ENCODE measurements at places on chromosomes 5 and 9.
A peak's percentile ranks its signal among the peaks of the same experiment; 100 is the strongest.

DNA sequence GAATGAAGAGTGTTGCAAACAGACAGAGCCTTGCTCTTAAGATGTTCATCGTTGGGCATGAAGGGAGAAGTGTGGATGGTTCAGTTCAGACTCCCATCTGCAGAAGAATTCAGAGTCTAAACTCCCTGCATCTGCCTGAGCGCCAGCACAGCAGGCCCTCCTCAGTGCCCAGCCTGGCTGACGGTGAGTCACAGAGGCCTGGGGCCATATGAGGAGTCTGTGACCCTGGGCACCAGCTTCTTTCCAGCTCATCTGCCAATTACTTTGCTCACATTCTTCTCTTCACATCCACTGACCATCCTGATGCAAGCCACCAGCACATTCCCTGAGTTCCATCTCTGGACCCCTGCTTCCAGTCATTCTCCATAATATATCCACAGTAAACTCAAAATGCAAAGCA, 401.1 kb upstream of the TRPC7 start:
- DNase-seq: no peak

DNA sequence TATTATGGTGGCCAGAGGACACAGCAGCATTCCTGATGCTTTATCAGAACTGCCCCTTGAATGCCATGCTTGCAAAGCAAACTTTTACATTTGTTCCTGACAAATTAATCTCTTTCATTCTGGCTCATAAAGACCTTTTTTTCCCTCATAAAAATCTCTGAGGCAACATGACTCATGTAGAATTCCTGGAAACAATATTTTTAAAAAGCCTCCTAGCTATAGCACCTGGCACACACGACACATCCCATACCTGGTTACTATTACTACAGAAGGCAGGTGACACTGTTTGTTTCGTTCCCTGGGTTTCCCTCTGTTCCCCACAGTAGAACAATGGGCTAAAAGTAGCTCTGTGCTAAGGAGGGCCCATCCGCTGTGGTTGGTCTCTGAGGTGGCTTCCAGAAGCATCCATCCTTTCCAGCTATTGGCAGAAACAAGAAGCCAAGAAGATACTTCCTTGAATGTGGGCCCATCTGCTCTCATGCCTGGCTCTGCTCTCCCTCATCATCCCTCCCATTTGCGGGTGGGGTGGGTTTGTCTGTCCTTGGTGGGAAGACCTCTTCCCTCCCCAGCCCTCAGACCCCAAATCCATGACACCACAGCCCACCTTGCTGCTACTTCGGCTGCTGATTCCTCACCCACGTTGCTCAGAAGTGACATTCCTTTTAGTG, 59.1 kb downstream of the GALNT12 start:
- no peak for DNase-seq

- no peak for DNase-seq
Observed at GRCh38 chr5:1709171-1709803, 90.3 kb downstream of the MRPL36 start.

DNA sequence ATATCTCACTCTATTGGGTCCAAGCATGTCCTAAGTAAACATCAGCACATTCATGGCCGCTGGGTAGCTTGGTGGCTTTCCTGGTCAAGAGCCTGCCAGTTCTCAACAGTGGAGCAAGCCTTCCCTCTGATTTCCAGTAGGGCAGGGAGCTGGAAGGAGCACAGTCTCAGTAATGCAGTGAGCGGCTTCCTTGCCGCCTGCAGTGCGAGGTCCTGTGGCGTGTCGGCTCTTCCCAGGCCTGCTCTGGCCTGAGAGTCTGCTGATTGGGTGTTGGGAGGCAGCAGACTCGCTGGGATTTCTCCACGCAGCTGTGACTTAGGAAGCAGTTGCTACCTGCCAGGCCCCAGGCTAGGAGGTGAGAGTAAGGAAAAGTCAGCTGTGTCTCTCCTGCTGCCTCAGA, 51.3 kb downstream of the SPTAN1 start:
- DNase-seq: no peak

DNA sequence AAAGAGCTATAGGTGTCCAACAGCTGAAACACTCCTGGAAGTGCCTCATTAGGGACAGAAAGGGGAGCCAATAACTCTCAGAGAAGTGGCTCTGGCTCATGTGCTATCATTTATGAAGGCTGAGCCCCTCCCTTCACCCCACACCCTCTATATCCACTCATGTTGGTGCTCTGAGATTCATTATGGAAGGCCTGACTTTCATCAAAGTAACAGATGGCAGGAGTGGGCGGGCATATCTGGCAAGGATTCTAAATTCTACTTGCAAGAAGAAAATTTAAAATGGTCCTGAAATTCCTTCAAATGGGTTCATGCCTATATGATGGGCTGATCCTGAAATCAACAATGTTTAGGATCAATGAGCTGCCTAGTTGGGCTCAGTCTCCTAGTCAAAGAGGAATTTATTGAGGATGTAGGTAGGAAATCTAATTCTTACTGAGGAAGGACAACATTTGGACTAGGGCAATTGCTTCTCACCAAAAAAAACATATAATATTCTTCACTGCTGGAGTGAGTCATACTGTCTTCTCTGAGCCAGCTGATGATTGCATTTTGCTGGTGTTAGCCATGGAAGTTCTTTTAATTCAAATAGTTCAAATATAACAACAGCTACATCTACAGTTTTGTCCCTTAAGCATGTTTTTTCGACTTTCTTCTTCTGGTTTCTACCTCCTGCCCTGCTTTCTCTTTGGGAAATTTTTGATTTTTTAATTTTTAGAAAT, 23.5 kb downstream of the NMRK1 start:
- no peak for DNase-seq

- DNase-seq: no peak
Observed at GRCh38 chr9:4665357-4665756, 923 bp downstream of the SPATA6L start.

GRCh38 chr9:136857166-136857565, 5.0 kb downstream of the MAMDC4 start:
- DNase-seq: no peak

DNA sequence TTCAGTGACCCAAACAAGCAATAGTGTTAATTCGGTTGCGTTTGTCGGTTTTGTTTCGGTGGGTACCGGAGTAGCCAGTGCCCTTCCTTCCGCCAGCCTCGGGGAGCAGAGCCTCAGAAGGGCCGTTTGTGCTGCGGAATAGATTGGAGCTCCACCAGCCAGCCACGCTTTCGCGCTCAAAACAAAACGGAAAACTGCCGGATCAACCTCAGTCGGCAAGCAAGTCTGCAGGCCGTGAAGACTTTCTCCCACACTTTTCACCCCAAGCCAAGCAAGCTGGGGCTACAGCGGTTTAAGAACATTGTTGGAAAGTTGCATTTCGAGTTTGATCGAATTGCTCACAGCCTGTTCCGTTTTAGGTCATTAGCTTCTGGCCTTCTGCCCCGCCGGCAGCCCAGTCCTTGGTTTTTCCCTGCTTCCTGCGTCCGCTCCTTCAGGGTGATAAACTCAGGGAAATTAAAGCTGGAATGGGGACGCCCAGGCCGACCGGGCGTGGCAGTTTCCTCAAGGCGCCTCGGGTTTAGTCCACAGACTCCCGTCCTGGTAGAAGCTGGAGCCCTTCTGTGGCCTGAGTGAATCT, 803 bp upstream of the CCNO start:
- DNase-seq: no peak

DNA sequence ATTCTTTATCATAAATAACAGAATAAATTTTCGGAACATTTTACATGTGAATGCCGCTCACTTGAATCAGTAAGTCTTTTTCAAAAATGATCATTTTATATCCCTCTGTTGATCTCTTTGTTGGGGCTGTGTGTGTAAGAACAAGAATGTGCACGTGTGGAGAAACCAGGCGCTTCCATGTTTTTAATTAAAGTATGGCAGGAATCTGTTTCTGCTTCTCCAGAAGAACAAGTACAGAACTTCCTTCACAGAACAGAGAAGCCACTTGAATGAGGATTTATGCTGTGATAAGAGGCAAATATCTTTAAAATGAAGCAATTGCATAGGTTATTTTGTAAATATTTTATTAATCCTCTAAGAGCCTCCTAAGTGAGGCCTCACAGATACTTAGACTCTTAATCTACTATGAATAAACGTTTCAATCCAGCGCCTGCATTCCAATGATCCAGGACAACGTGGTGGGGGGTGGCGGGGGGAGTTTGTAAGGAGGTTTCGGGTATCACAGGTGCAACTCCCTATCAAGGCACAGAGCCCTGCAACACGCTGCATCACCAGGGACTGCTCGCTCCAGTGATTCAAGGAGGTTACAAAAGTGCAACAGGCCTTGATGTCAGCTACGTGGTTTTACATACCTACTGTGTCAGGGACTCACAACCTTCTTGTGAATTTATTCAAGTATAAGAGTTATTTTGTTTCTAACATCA, 409.2 kb downstream of the BNC2 start:
- no peak for DNase-seq

- DNase-seq: no peak
Observed at GRCh38 chr9:113531919-113532808, 68.6 kb downstream of the RGS3 start.

DNA sequence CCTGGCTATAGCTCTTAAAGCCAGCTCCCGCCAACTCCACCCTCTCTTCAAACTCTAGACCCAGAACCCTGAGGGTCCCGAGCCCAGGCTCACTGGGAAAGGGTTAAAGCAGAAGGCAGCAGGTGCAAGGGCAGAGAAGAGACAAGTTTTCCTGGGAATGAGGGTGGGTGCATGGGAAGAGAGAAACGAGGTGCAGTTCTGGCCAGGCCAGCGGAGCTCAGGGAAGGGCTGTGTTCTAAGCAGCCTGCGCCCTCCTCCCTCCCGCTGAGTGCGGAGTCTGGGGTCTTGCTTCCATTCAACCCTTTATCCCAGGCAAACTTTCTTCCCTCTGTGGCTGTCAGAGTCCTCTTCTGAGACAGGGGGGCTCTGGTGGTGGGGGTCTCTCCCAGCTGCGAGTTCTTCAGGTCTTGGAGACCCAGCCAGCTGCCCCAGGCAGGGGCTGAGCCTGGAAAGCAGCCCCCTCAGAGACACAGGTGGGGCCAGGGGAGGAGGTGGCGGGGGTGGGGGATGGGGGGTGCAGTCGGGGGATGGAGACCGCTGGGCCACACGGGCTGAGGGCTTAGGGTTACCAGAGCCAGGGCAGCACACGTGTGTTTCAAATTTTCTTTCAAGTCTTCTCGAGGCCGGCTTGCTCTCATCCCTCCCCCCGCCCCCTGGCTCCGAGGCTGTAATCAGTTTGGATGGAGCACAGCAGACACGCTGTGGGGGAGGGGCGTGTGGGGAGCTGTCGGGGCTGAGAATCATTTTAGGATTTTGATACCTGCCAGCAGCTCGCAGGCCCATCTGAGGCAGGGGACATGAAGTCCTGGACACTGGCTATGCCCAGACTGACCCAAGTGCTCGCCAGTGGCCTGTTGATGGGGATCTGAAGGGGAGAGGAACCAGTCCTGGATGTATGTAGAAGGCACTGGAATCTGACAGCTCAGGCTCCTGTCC, 169.6 kb upstream of the SMIM23 start:
- no peak for DNase-seq

DNA sequence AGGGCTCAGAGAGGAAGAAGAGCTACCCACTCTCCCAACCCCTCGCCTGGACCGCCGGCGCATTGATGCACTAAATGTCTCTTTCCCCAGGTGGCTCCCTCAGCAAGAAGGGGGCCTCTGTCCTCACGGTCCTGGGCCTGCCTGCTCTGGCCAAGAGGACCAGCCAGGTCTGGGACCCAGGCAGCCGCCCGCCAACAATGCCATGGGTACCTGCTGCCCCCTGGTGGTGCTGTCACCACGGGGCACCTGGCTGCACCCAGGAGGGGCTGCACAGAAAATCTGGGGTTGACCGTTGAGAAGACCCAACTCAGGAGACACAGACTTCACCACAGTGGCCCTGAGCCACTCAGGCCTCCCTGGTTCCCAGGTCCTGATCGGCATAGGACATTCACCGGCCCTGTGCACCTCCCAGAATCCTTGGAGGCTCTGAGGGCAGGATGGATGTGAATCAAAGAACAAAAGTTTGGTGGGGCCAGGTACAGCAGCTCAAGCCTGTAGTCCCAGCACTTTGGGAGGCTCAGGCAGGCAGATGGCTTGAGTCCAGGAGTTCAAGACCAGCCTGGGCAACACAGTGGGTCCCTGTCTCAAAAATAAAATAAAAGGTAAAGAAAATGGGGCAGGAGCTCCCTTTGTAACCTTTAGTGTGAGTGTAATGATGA, 2.4 kb upstream of the VAV2 start:
- DNase-seq: peak; percentile 70

DNA sequence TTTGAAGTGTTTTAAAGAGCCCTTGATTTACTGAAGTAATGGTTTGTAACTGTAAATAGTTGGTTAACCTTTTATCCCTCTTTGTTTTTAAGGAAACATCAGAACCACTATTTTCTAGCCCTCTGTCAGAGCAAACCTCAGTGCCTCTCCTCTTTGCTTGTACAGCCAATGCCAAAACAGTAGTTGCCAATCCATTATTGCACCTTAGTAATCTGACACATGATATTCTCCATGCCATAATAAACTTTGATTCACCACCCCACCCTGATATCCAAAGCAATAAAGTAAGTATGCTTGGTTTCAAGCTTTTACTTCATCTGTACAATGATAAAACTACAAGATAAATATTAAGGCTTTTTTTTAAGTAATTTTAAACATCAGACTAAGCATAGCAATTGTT, 100.8 kb downstream of the DMXL1 start:
- no peak for DNase-seq

DNA sequence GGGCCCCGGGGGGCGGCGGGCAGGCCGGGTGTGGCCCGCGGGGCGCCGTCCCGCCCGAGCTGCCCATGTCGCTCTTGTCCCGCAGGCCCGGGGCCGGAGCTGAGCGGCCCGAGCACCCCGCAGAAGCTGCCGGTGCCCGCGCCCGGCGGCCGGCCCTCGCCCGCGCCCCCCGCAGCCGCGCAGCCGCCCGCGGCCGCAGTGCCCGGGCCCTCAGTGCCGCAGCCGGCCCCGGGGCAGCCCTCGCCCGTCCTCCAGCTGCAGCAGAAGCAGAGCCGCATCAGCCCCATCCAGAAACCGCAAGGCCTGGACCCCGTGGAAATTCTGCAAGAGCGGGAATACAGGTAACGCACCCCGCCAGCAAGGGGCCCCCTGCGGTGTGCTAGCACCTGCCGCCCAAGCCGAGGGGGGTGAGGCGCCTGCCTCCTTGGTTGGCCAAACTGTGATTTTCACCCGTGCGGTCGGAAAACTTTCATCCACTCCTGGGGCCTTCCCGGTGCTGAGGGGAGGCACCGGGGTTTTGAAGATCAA, 32.1 kb downstream of the SMARCA2 start:
- no peak for DNase-seq

DNA sequence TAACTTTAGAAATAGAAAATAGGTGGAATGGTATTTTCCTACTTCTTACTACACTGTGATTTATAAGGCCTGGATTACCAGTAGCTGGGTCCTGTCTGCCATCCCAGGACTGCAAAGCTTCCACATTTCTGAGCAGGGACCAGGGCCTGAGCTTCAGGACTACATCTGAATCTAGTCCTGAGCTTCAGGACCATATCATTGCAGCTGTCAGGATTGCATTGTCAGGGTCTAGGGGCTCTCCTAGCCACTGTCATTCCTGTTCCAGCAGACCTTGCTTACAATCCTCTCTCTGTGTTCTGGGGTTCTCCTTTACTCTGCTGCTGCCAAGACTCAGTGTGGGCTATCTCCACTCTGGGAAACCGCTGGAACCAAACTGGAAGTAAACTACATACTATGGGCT, 16.3 kb downstream of the RAB3C start:
- no peak for DNase-seq
